ENCODE measurements at places on chromosomes 6 and 20.

GRCh38 chr20:23034721-23035671 is at the start of gene SSTR4:
Gene SSTR4, plus strand, starts transcription at chr20:23035312. Its CDS starts 172 bp downstream, at chr20:23035484.
- no peak for DNase-seq

DNA sequence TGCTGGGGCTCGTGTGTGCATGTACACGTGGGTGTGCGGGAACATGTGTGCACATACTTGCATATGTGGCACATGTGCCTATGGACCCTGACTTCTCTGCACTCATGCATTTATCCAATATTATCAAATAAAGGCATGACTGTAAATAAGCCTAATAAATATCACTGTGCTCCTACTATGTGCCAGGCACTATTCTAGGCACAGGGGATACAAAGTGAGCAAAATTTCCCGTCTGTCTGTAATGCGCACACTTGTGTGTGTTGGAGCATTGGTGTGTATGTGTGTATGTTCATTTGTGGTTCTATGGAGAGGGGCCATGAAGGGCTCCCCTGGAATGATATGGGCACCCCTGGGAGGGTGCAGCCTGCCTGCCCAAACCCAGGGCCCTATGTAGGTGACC is 41.9 kb downstream of the ITPR3 start:
- DNase-seq = no peak

GRCh38 chr6:94130478-94130877 is 711.1 kb upstream of the EPHA7 start:
- DNase-seq = no peak

- DNase-seq = peak; percentile 82
These were observed 2.0 kb downstream of the TSBP1 start for GRCh38 chr6:32369660-32370059.

DNA sequence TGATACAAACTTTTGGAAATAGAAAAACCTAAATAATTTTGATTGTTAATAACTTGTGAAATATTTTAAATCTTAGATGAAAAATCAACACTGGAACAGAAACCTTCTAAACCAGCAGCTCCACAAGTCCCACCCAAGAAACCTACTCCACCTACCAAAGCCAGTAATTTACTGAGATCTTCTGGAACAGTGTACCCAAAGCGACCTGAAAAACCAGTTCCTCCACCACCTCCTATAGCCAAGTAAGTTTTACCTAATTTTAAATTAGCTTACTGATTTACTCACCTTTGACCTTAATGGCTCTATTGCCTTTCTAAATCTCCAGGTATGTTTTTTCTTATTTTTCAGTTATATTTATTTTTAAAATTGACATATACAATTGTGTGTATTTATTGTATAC is 102.6 kb upstream of the ADGRF4 start:
- no peak for DNase-seq

DNA sequence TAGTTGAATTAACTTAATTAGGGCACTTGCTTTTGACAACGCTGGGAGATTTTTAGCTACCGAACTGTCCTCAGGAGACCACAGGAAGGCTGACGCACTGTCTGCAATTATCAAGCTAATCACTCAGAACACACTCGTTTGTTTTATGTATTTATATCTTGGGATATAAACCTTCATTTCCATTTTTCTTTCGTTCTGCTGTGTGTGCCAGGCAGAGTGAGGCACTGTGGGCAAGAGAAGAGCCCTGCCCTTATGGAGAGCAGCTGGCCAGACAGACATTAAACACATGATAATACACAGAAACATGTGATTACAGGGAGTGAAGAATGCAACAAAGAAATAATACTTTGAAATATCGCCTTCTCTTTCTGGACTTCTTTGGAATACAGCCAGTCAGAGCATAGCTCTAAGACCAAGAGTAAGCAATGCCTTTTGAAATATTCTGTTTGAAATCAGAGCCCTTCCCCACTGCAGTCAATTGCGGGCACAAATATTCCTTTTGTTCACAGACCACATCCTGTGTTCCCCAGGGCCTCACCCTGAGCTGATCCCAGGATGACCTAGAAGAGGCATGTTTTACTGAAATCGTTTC is 96.8 kb downstream of the ANKRD60 start:
- peak; percentile 84 for DNase-seq

- DNase-seq = peak; percentile 96
These were observed 20.5 kb downstream of the PTK7 start for GRCh38 chr6:43096451-43097097.

DNA sequence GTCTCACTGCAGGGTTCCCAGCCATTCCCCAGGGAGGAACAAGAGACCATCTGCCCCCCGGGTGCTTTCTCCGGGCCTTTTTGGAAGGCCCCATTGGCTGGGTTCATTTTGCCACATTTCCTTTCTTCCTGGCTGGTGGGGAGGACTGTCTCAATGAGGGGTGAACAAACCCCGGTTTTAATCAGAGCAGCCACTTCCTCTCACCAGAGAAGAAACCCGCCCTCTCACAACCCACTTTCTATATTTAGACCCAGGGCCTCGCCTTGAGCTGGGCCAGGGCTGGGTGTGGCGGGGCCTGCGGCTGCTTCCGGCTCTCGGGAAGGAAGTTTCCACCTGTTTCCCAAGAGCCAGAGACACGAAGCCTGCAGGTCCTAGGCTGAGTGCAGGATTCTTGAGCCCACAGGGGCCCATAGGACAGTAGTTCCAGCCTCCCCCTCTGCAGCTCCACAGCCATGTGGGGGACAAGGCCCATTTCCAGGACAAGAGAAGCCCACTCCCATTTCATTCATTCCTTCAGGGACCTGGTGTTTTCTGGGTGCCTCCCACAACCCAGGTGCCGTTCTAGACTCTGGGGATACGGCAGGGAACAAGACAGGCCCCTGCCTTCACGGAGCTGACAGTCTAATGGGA is 41.8 kb downstream of the RBM38 start:
- no peak for DNase-seq

- peak; percentile 90 for DNase-seq
These were observed 118.7 kb upstream of the RIPOR2 start for GRCh38 chr6:25054469-25054868.

DNA sequence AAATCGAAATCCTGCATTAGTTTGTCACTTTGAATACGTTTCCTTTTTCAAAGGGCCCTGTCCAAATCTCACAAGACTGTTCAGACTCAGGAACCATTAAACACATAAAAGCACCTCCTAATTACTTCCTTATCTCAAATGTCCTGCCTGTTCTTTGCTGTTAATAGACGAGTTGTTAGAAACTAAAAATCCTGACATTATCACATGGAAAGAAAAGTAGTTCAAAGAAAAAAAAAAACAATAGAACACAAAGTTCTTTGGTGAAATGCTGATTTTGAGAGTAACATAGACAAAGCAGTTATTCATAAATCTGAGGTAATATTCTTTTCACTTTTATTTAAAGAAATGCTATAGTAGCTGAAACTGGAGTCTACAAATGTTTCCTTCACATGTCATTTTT is 12.1 kb upstream of the TAB2 start:
- no peak for DNase-seq

GRCh38 chr6:152423216-152424103 is 213.7 kb downstream of the SYNE1 start:
- no peak for DNase-seq

DNA sequence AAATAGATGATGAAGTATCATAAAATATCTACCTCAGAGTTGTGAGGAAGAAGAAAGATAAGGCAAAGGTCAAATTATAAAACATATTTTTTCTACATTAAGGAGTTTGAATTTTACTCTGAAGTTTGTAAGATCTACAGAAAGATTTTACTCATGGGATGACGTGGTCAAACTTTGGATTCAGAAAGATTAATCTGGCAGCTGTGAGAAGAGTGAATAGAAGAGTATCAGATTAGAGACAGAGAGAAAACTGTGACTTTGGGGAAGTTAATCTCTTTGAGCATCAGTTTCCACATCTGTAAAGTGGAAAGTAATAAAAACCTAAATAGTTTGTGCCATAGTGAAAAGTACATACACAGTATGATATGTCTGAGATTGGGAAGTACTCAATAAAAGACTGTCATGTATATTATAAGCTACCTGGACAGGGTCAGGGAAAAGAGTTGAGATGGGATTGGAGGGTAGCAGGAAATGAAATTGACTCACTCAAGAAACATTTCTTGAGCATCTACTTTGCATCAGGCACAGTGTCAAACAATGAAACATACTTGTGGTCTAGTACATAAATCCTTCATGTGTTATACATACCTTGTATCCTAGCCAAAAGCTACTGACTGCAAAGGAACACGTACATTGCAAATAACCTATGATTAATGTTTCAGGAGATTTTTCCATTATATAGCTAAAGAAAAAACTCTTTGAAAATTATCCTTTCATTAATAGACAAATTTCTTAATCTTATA is 222.1 kb downstream of the TMEM200A start:
- DNase-seq = peak; percentile 94

GRCh38 chr6:169969372-169970099 is 218.1 kb downstream of the ERMARD start:
- DNase-seq = no peak

DNA sequence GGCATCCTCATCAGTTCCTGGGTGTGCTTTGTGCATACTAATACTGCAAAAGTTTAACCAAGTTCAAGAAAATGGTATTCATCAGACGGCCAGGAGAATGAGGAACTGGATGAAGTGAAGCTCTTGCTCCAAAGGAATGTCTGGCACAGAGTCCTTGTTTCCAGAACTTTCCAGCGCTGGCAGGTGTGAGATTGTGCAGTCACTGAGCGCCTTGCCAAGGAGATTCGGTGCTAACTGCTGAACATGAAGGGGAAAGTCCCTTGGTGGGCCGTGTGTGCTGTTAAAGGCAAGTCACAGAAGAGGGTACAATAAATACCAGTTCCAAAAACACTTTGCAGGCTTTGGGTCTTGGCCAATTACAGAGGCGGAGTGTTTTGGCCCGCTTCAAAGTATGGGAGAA is 262.3 kb upstream of the SOX4 start:
- peak; percentile 71 for DNase-seq

DNA sequence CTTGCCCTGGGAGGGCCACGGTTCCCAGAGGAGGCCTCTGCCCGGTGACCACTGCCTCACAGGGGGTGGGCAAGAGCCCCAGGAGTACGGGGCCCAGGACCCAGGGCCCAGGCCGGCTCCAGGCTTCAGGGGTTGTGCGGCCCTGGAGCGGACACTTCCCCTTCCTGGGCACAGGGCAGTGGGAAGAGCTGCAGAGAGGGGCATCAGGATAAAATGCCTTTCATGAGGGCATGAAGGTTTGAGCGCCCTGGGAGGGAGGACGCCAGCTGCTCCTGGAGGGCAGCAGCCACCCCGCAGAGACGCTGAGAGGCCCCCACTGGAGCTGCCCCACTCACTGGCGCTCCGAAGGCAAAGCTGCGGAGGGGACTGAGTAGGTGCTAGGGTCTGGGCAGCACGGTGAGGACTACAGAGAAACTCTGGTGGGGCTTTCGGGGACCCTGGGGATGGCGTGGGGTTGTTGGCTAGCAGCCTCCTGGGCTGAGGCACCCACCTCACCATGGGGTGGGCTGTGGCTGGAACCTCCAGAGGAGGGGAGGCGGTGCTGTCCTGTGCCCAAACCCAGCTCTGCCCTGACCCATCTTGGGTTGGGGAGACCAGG is 10.4 kb downstream of the LAMA5 start:
- DNase-seq = no peak

DNA sequence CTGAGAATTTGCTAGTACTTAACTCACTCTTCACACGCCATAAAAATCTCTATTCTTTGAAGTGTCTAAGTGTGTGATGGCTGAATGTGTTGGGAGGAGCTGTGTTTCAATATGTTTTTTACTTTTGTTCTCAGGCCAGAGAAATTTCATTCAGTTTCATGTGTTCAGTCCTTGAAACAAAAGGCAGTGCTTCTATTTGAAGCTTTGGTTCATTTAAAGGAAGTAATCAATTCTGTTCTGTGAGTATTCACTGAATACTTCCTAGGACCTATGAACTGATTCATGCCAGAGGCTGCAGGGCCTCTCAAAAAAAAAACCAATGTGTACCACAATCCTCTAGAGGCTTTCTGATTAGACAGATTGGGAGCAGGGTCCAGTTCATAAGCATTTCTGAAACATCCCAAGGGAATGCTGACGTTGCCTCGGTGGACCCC is 12.4 kb upstream of the F13A1 start:
- no peak for DNase-seq

DNA sequence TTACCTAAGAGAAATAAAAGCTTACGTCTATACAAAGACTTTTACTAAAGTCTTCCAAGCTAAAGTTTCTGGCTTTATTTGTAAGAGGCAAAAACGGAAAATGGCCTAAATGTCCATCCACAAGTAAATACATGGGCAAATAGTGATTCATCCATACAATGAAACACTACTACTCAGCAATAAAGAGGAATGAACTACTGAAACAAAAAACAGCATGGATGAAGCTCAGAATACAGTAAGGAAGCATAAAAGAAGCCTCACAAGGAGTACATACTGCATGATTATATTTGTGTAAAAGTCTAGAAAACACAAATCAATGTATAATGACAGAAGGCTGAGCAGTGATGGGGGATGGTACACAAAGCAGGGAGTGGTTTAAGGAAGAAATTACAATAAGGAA is 84.7 kb downstream of the F13A1 start:
- DNase-seq = no peak

DNA sequence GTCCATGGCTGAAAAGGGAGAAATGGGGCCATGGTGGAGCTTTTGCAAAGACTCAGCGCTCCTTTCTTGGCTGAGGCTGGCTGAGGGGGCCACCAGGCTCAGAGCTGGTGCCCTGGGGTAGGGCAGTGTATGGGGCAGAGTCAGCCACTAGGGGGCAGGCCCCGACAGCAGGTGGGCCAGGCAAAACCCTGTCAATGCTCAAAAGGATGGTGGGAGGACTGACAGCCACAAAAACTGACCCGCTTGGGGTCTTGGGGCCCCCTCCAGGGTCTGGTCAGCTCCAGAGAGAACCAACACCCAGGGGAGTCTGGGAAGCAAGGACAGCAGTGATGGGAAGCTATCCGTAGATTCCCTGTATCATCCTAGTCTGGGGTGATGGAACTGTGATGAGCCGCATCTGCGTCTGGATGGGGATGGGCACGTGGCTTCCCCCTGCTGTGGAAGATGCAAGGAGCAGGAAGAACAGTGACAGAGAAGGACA is 306.9 kb downstream of the DHX35 start:
- peak; percentile 14 for DNase-seq

GRCh38 chr20:39960522-39961428 is 728.3 kb downstream of the MAFB start:
- DNase-seq = no peak

GRCh38 chr20:19745106-19745505 is 13.0 kb upstream of the RIN2 start:
- DNase-seq = no peak

- no peak for DNase-seq
These were observed 16.6 kb downstream of the ZKSCAN8 start for GRCh38 chr6:28158318-28158717.

DNA sequence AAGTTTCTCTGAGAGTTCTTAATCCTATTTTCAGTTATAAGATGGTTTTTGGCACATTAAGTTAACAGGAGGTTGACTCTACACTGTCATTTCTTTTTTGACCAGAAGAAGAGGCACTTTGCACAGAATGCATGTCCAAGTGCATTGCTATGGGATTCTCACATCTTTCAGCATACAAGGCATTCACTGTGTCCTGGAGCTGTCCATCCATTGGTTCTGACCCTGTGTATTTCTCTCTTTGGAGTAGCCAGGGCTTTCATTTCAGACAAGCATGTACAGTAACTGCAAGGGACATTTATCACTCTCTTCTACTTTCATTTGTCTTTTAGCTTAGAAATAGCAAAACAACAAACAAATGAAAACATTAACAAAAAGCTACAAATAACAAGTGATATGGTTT is 275.1 kb upstream of the IMPG1 start:
- DNase-seq = no peak

Data from fibroblast of lung (primary cell).